ENCODE measurements at places on chromosomes 16 and 17.

GRCh38 chr16:4271176-4272113 is 1.4 kb downstream of the TFAP4 start:
- DNase-seq, result peak; percentile 90

GRCh38 chr17:34665150-34665806 is 85.9 kb downstream of the TMEM132E start:
- DNase-seq, result no peak

- no peak for DNase-seq
Measured at GRCh38 chr17:71325886-71326285, 794.9 kb upstream of the SOX9 start.

- no peak for DNase-seq
Measured at GRCh38 chr17:54727624-54728023, 173.0 kb upstream of the TOM1L1 start.

DNA sequence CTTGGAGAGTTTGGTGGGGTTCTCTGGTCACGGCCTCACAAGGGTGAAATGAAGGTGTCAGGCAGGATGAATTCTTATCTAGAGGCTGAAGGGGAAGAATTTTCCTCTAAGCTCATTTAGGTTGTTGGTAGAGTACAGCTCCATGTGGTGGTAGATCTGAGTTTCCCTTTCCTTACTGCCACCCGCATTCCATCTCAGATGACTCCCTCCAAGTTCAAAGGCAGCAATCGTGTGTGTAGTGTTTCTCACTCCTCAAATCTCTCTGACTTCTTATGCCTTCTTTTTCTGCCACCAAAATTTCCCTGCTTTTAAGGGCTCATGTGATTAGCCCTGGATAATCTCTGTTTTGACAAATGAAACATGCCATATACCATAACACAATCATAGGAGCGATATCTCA is 135.5 kb upstream of the MYOCD start:
- no peak for DNase-seq

DNA sequence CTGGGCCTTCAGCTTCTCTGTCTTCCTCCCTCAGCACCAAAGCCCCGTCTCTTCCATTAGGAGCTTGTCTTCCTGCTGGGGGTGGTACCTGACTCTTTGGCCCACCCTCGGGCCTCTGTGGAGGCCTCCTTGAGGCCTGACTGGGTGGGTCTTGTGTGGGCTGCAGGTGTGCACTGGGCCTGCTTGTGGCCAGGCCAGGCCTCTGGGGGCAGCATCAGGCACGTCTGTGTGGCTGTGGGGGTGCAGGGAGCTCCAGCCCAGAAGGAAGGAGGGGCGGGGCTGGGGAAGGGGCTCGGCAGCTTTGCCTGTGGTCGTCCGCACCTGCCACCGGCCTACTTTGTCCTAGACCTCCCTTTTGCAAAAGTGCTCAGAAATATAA is 7.0 kb downstream of the PIGQ start:
- no peak for DNase-seq

GRCh38 chr16:88377961-88378360 is 4.8 kb upstream of the ZNF469 start:
- no peak for DNase-seq

DNA sequence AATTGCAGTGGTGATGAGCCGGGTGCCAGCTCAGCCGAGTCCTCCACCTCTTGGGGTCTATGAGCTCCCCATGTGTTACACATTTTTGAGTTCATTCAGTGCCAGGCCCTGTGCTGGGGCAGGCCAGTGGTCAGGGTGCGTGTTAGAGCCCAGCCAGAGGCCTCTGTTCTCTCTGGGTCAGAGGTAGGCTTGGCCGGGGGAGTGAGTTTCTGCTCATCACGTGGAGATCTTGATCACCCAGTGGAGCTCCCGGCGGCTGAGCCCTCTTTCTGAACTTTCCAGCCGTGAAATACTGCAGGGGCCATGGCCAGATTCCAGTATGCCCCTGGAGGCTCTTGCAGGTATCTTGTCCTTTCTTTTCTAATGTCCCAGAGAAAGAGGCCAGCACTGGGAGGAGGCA is 93.0 kb downstream of the RAP1GAP2 start:
- DNase-seq, result no peak

- no peak for DNase-seq
Measured at GRCh38 chr17:65022751-65023700, 33.5 kb downstream of the GNA13 start.

DNA sequence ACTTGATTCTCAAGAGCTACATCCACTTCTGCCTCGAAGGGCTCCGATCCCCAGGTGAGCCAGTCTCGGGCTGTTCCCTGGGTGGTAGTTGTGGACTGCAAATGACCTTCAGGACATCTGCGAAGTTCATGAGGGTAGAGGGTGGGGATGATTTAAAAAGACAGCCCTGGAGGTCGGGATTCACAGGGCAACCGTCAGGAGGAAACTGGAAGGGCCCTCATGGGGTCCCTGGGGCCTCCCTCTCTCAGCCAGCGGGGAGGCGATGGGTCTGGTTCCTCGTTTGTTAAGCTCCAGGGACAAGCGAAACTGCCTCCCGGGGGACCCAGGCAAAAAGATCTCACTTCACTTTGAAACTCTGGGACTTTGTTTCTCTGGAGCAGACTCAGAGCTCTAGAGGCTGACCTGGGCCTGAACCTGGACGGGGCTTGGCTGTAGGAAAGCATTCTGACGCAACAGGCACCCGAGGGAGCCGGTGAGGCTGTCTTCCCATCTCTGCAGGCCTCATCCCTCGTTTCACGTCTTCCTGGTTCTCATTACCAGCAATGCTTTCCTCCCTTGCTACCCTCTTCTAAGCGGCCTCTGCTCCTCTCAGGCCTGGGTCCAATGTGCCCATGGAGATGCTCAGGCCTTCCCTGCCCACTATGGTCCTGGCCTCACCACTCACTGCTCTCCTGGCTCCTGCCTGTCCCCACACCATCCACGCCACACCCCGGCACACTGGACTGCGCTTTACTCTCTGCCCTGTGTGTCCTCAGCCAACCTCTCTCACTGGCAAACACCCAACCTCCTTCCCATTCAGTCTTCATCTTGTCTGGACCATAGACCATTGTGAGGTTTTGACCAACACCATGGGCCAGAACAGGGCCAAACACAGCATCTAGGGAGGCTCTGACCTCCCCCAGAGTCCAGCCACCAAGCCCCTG is 214.2 kb upstream of the TNRC6C start:
- DNase-seq, result no peak

DNA sequence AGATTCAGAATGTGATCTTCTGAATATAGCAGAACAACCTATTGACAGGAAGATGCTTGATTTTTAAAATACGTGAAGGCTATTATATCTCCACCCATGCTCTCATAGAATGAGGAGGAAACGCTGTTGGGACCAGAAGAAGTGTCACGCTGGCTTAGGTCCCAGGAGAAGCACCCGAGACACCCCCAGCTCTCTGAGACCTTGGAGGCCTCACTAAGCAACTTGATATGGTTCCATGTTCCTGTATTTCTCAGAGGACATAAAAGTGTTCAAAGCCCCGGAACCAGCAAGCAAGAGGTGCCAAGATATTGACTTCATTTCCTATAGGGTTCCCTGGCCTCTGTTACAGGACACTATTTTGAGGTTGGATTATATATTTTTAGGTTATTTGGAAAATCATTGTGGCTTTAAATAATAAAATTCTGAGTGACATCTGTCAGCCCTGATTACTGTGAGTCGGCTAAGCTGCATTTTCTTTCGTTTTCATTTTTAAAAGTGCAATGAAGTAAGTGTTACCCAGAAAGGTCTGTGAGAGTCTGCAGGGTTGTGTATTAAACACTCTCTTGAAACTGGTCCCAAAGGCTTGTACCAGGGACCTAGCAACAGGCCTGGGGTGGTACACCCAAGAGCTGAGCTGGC is 400.0 kb downstream of the SOX9 start:
- no peak for DNase-seq

GRCh38 chr17:28916302-28916934 is 13.5 kb upstream of the DHRS13 start:
- no peak for DNase-seq

DNA sequence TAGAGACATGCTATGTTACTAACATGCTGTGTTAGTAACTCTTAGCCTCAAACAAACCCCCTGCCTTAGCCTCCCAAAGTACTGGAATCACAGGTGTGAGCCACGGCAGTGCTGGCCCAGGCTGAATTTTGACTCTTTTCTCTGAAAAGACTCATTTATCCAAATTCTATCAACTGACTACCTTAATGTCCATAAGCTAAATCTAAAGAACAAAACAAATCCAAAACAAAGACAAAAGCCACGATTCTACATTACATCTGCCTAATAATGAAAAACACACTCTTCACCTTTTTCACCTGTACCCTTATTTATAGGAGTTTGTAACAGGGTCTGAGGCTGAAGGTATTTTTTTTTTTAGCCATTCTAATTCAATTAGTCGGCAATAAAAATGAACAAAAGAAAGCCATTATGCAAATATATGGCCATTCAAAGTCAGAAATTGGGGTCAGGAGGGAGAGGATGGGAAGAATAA is 432.5 kb downstream of the RBFOX1 start:
- no peak for DNase-seq

DNA sequence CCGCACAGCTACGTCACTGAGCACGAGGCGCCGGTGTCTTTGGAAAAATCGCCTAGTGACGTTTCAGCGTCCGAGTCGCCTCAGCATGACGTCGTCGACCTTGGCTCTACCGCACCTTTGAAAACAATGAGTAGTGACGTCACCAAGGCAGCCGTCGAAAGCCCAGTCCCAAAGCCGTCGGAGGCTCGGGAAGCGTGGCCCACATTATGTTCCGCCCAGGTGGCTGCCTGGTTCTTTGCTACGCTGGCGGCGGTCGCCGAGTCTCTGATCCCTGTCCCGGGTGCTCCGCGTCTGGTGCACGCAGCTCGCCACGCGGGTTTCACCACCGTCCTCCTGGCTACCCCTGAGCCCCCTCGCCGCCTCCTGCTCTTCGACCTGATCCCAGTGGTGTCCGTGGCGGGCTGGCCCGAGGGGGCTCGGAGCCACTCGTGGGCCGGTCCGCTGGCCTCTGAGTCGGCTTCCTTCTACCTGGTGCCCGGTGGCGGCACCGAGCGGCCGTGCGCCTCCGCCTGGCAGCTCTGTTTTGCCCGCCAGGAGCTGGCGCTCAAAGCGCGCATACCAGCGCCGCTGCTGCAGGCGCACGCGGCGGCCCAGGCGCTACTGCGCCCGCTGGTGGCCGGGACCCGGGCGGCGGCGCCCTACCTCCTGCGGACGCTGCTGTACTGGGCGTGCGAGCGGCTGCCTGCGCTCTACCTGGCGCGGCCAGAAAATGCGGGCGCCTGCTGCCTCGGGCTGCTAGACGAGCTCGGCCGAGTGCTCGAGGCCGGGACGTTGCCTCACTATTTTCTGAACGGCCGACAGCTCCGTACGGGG is 1.5 kb downstream of the TMEM102 start:
- DNase-seq, result peak; percentile 17

GRCh38 chr17:5541610-5542202 is 42.6 kb downstream of the NLRP1 start:
- no peak for DNase-seq

DNA sequence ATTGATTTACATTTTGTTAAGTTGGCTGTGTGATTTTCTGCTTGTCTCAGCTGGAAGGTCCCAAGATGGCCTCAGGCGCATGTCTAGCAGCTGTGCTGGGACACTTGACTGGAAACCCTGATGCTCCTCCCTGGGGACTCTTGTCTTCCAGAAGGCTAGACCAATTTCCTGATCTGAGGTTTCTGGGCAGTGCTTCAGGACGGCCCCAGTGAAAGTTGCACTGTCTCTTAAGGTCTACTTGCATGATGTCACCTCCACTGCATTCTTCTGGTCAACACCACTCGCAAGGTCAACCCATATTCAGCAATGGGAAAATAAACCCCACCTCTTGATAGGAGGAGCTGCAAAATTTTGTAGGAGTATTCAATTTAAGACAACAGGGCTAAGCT is 116.0 kb downstream of the SALL1 start:
- no peak for DNase-seq

DNA sequence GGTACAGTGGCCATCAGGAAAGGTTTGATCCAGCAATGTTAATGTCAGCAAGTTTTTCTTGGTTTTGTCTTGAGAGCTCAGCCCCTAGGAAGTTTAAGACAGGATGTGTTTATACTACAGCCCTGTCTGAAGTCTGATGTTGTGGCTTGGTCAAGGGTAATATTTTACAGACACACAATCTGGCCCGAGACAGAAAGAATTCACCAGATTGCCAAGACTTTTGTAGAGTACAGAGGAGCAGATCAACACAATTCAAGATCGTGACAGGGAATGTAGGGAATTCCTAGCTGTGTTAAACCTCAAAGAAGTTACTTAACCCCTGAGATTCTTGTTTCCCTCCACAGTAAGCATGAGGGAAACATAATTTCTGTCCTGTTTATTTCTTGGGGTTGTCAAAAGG is 63.1 kb downstream of the SHISA9 start:
- no peak for DNase-seq

DNA sequence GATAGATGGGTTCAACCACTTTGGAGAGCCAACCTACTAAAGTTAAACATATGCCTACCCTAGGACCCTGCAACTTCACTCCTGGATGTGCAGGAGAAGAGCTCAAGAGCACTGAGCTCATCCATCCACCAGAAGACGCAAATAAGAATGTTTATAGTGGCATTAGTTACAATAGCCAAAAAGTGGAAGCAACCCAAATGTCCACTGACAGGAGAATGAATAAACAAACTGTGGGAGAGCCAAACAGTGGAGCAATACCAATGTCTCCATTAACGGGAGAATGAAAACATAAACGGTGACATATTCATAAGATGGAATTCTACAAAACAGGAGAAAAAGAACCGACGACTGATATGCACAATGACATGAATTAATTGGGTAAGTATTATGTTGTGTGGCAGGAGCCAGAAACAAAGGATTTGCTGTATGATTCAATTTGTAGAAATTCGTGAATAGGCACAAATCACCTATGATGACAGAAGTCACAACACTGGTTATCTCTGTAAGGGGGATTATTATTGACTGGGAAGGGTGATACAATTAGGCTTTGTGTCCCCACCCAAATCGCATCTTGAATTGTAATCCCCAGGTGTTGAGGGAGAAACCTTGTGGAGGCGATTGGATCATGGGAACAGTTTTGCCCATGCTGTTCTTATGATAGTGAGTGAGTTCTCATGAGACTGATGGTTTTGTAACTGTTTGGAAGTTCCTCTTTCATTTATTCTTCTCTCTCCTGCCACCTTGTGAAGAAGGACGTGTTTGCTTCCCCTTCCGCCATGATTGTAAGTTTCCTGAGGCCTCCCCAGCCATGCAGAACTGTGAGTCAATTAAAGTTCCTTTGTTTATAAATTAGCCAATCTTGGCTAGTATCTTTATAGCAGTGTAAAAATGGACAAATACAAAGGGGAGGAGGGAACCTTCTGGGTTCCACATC is 57.9 kb upstream of the PLCG2 start:
- no peak for DNase-seq

DNA sequence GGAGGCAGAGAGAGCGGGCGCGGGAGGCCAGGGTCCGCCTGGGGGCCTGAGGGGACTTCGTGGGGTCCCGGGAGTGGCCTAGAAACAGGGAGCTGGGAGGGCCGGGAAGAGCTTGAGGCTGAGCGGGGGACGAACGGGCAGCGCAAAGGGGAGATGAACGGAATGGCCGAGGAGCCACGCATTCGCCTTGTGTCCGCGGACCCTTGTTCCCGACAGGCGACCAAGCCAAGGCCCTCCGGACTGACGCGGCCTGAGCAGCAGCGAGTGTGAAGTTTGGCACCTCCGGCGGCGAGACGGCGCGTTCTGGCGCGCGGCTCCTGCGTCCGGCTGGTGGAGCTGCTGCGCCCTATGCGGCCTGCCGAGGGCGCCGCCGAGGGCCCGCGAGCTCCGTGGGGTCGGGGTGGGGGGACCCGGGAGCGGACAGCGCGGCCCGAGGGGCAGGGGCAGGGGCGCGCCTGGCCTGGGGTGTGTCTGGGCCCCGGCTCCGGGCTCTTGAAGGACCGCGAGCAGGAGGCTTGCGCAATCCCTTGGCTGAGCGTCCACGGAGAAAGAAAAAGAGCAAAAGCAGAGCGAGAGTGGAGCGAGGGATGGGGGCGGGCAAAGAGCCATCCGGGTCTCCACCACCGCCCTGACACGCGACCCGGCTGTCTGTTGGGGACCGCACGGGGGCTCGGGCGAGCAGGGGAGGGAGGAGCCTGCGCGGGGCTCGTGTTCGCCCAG is 1.2 kb upstream of the CBX4 start:
- no peak for DNase-seq
